Activated T-helper 9 cell treated with anti-CD3 and anti-CD28 coated beads, Interleukin-2, amount 50 U/mL, for 16 hours (primary cell): ENCODE measurements at places on chromosomes 2 and 18.

- no peak for DNase-seq
These were observed 121.2 kb upstream of the EPC2 start for GRCh38 chr2:148523315-148523714.

- DNase-seq, result no peak
These were observed 40.6 kb downstream of the FASTKD2 start for GRCh38 chr2:206805887-206806607.

GRCh38 chr18:61402726-61403125 lies 69.5 kb downstream of the CDH20 start:
- DNase-seq, result no peak

GRCh38 chr18:56563568-56563967 lies 74.8 kb downstream of the TXNL1 start:
- DNase-seq, result no peak

GRCh38 chr18:76420898-76421684 lies 74.0 kb downstream of the ZNF516 start:
- DNase-seq, result no peak

DNA sequence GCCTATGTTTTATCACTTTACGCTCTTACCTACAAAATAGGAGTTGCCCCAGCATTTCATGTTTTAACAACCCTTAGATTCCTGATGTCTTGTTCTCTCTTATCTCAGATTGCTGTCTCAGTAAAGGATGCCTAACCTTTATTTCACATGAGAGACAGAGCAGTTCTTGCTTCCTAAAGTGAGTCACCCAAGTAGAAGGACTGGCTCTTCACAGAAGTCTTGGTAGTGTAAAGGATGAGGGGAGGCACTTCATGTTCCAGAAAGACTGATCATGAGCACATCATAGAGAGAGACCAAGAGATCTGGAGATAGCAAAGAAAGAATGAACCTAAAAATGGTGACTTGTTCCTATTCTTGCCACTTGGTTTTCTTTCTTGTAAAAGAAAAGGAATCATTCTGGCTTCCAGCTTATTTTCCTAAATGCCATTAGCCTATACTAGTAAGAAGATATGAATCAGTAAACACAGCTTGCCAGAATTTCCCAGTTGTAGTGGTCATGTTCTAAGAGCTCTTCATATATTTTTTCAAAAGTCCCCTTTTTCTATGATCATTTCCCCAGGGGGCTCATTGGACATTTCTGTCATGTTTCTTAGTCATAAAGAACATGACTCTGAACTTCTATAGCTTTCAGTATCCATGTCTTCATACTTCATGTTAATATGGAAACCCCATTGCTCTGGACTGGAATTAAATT lies 54.9 kb downstream of the MAPRE2 start:
- DNase-seq, result no peak

DNA sequence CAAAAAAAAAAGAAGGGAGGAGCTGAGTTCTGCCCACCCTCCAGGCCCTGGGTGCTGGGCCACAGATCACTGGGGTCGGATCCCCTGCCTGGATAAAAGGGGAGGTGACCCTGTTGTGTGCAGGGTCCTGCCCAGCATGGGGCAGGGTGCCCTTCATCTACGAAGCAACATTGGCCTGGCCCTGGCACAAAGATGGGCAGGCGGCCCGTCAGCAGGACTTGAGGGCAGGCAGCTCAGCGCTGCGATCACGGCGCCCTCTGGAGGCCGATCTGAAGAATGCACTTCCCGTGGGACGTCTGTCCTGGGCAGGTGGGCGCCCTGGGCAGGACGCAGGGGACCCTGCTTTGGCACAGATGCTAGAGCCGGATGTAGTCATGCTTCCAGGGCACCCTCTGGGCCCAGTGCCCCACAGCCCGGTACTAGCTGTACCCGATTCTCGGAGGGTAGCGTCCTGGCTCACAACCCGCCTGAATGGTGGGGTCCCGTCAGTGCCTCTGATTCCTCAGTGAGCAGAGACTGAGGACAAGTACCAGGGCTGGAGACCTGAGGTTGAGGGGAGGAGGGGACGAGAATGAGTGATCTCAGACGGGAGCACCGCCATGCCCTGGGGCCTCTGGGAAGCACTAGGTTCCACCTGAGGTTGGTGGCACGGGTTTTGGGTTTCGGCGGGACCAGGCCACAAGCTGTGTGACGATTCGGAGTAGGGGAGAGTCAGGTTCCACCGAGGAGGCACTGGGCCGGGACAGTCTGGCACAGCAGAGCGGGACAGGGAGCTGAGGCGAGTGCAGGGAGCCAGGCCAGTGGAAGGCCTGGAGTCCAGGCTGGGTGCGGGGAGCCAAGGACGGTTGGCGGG lies 18.0 kb downstream of the ARID5A start:
- peak; percentile 58 for DNase-seq

- no peak for DNase-seq
These were observed 369.1 kb downstream of the SETBP1 start for GRCh38 chr18:45049578-45050319.

- DNase-seq, result peak; percentile 75
These were observed 25.4 kb upstream of the SLC66A3 start for GRCh38 chr2:11129598-11130449.

- DNase-seq, result no peak
These were observed 58.8 kb downstream of the GREB1L start for GRCh38 chr18:21300908-21301200.

DNA sequence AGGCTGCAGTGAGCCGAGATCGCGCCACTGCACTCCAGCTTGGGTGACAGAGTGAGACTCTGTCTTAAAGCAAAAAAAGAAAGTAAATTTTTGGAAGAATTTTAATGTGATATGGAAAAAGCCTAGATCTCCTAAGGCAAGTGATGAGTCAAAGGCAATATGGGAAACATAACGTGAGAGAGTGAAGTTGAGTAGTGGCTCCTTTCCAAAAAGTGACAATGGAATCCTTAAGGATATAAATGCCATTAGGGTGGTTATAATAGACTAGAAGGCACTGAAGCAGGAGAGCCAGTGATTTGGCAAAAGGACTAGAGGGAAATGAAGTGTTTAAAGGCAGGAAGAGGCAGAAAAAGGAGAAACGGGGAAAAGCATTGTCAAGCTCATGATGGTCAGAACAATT lies 25.6 kb downstream of the ARHGAP28 start:
- DNase-seq, result no peak

- no peak for DNase-seq
These were observed 145.7 kb downstream of the PTGR3 start for GRCh38 chr18:75063196-75063595.

DNA sequence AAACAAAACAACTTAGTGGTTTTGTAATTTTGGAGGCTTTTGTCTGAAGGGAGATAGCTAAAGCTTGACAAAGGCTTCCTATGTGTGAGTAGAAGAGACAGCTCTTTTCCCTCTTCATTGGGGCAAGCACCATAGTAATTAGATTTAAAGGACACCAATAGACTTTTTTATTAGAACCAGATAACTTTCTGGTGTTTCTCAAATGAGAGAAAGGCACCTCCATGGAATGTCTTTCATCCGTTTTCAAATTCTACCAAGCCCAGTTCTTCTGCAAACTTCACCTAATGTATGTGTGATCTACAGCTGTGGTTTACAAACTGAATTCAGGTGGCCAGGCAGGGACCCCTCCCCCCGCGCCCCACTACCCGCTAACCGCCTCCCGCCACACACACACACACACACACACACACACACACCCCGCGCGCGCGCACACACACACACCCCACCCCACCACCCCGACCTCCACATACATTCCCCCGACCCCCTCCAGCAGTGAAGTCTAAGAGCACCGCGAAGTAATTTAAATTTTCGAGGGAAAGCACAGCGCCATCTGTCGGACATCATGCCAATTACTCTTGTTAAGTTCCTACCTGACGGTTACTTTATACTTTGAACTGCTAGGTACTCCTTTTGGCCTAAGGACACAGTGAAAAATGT lies 31.6 kb upstream of the PPP1R1C start:
- peak; percentile 35 for DNase-seq

GRCh38 chr2:120955427-120955826 lies 219.8 kb downstream of the GLI2 start:
- no peak for DNase-seq

GRCh38 chr2:150528861-150529801 lies 41.7 kb upstream of the RND3 start:
- no peak for DNase-seq

DNA sequence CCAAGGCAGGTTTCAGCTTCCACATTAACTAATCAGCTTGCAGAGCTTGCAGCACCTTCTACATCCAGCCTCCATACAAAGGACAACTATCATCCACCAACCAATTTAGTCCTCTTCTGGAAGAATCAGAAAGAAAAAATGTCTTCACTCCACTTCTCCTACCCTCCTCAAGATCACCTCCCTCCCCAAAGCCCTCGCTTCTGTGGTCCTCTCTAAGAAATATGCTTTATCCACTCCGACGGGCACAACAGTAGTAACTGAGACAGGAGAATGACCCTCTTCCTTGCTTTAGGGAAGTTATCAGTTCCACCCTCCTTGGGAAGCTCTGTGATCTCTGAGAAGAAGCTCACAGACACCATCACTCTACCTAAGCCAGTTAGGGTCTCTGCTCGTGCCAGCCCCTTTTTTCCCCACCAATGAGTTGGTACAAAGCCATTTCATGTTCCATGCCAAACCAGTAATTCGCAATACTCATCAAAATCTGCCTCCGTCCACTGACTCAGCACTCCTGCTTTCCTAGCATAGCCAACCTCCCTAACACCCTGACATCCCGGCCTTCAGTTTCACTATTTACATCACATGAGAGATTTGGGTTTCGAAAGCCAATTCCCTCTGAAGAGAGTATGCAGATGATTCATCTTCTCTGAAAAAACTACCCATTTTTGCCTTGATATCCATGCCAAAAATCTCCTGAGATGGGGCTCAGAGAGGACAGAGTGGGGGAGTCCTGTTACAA lies 114.1 kb upstream of the PKDCC start:
- no peak for DNase-seq

DNA sequence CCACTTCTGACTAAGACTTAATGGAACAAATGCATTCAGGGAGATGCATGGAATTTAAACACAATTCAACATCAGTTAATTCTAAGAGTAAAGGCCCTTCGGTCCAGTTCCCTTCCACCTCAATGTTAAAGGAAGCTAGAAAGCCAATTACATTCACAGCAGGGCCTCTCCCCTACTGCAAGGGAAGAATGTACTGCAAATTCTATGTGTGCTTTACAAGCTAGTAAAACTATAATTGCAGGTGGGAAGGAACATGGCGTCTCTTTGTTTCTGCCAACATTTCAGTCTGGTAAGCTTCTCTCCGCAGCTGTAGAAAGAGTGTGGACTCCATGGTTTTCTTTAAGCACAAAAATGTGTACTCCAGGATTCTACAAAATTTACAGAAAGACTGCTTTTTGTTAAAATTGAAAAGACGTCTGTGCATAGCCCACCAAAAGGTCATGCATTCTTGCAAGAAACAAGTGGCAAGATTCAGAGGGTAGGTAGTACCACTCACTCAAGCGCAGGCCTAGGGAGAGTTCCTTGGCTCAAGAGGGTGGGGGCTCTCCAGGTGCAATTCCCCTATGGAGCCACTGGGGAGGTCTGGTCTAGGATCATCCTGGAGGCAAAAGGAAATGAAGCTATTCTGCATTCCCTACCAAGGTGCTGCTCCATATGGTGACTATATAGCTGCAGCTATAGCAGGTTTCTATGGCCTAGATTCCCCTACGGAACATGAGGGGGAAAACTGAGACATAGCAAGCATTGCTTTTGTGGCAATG lies 127.0 kb upstream of the FZD5 start:
- DNase-seq, result no peak

- DNase-seq, result peak; percentile 50
These were observed 1.4 kb upstream of the CD226 start for GRCh38 chr18:69948919-69949537.

GRCh38 chr18:7290077-7290476 lies 59.2 kb downstream of the LRRC30 start:
- no peak for DNase-seq

DNA sequence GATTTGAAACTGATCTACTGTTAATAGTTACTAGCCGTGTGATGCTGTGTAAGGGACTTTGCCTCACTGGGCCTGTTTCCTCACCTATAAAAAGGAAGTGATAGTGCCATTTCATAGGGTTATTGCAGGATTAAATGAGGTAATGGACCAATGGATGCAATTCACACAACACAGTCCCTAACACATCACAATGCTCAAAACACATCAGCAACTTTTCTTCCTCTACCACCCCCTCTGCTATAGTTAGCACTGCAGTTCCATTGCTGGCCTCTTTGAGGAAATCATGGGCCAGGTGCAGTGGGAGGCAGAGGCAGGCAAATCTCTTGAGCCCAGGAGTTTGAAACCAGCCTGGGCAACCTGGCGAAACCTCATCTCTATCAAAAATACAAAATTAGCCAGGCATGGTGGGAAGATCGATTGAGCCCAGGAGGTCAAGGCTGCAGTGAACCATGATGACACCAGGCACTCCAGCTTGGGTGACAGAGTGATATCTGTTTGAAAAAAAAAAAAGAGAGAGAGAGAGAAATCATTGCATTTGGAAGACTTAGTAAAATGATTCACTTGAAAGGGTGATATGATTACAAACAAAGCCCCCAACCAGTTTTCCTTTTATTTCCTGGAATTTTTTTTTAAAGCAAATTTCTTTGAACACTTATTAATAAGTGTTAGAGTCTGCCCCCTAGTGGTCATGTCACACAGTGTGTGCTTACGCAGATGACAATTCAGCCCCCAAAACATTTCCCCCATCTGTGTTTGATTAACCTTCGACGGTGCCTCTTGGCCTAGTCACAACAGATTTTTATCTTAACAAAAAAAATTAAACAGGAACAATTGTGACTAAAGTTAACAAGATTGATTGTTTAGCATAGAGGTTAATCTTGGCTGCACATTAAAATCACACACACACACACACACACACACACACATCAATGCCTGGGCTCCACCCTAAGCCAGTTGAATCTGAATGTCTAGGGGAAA lies 88.6 kb upstream of the BCL11A start:
- no peak for DNase-seq

DNA sequence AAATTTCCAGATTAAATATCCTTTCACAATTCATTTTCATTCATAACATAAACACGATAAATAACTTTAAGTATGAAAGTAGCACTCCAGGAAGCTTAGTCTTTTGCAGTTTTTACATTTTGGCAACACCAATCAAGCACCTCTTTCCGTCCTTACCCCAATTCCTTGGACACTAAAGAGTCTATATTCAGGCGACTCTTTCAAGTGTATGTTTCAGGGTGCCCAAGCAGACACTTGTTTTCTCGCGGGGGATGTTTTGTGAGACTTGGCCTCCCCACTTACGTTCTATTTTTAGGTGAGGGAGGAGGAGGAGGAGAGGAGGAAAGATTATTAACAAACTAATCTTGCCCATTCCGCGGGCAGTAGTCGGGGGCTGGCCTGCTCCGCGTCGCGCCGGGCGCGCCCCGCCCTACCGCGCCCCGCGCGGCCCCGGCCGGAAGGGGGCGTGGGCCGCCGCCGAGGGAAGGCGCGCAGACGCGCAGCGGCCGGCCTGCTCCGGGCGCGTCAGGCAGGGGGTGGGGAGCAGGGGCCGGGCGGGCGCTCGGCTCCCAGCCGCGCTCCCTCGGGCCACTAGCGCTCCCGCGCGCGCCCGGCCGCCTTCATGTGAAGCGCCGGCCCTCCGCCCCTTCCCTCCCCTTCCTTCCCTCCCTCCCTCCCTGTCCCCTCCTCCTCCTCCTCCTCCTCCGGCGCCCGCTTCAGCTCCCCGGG lies at the start of gene ITPRID2:
ITPRID2 (plus strand) TSS at position 473 of the 708 bp plus-strand sequence. CDS start 337 bp downstream, outside the sequence.
- peak; percentile 47 for DNase-seq

- DNase-seq, result no peak
These were observed 427.5 kb downstream of the PARD3B start for GRCh38 chr2:204972606-204973336.

- DNase-seq, result no peak
These were observed 81.2 kb upstream of the REV1 start for GRCh38 chr2:99571021-99571420.
